ENCODE measurements at places on chromosomes 13 and 19.

DNA sequence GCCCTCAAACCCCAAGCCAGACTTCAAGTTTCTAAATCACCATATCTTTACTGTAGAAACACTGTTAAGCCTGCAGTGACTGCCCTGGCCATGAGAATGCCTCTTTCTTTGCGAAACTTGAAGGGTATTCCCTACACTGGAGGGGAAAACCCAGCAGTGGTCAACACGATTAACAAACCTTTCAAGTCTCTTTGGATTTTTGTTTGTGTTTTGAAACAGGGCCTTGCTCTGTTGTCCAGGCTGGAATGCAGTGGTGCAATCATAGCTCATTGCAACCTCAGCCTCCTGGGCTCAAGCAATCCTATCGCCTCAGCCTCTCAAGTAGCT, 17.4 kb upstream of the POMP start:
- no peak for DNase-seq

GRCh38 chr19:41626278-41626677, 596 bp downstream of the CEACAM4 start:
- DNase-seq: no peak

DNA sequence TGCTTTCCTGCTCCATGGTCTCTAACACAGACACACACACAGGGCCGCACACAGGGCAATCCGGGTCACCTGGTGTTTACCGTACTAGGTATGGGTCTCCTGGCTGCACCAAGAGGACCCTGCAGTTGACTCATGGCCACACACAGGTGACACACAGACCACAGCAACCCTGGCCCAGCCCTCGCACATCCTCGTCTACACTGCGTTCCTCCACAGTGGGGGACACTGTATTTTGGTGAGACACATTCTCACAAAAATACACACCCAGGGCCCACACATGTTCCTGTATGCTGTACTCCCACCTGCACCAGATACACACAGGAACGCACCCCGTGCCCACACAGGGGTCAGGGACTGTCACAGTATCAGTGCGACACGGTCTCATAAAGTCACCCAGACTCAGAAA, 12.8 kb downstream of the PDE4A start:
- DNase-seq: no peak

DNA sequence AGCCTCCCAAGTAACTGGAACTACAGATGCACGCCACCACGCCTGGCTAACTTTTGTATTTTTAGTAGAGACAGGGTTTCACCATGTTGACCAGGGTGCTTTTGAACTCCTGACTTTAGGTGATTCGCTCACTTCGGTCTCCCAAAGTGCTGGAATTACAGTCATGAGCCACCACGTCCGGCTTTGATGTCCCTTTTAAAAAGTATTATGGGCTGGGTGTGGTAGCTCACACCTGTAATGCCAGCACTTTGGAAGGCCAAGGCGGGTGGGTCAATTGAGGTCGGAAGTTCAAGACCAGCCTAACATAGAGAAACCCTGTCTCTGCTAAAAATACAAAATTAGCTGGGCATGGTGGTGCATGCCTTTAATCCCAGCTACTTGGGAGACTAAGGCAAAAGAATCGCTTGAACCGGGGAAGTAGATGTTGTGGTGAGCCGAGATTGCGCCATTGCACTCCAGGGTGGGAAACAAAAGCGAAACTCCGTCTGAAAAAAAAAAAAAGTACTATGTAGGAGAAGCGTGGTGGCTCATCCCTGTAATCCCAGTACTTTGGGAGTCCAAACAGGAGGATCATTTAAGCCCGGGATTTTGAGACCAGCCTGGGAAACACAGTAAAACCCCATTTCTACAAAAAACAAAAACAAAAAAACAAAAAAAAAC, 22.8 kb upstream of the ERVV-1 start:
- no peak for DNase-seq

- no peak for DNase-seq
These were observed 2422.9 kb upstream of the PCDH20 start for GRCh38 chr13:63838366-63839110.

DNA sequence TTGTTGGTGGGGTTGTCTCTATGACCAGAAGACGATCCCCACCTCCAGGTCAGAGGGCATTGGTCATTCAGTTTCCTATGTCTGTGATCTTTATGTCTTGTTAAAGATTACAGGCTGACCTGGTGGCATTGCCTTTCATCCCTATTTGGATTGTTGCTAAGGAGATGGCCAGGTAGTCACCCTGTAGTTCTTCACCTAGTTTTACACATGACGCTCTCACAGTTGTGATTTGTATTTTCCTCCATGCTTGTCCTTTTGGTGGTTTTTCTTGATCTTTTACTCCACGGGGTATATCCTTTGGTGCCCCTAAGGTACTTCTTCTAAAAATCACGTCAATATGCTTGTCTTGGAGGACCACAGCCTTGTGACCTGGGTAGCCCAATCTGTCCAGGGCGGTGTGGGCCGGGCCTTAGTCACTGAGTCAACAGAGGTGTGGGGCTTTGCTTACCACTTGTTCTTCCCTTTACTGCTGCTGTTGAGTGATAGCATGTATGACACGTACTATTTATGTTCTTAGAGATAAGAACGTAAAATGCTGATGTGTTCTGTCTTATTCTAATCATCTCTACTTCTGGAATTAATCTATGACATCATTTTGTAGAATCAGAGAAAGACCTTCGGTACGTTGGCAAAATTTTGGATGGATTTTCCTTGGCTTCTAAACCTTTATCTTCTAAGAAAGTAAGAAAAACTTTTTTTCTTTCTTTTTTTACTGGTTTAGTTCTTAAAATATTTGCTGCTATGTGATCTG, 20.1 kb downstream of the GPATCH1 start:
- no peak for DNase-seq

GRCh38 chr19:45990113-45990728, 5.0 kb upstream of the CCDC61 start:
- no peak for DNase-seq

- no peak for DNase-seq
These were observed 101.6 kb upstream of the MYO16 start for GRCh38 chr13:108527844-108528243.

DNA sequence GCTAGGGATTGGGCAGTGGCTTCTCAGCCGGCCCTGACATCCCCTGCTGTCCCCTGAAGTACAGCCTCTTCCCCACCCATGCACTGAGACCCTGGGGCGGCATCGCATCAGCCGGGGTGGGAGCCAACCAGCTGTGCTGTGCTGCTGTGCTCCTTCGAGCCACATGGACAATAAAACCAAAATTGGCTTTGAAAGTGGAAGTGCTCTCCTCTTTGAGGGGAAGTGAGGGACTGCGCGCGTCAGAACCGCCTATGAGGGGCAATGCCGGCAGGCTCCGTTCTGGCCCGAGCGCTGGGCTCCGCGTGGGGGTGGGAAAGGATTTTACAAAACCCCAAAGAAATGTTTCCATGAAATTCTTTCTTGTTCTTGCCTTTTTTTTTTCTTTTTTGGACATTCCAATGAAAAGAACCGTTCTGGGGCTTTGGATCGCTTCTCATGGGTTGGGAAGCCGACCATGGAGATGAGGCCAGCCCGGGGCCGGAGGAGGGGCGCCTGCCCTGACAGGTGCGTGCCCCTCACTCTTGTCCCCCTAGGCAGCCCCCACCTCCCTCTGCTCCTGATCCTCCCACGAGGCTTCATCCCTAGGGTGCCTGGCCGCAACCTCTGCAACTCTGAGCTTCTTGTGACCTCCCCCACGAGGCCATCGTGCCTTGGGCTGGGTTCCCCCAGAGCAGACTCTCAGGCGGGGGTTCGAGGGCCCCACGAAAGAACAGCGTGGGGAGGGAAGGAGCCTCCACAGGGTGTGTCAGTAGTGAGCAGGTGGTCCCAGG, 22.6 kb downstream of the KLHL26 start:
- no peak for DNase-seq

DNA sequence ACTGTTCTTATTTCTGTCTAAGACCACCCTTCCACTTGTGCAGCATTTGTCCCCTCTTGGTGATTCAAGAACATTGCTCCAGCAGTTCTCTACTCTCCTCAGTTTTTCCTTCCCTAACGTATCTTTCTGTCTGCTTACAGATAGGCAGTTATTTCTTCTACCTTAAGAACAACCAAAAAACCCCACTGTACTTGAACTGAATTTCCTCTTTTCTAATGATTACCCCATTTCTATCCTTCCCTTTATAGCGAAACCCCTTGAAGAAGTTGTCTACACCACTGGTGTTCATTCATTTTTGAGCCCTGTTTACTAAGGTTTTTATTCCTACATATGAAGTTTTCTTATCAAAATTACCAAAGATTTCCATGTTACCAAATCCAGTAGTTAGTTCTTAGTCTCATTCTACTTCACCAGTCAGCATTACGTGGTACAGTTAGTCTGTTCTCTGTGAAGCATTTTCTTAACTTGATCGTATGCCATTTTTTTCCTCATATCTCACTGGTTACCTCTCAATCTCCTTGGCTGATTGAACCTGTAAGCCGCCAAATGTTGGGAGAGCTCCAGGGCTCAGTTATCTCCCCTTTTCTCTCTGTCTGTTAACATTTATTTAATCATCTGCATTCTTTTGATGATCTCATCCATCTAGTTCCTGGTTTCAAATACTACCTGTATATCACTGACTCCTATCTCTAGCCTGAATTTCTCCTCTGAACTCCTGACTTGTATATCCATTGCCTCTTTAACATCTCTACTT, 9.0 kb downstream of the LSM14A start:
- no peak for DNase-seq

- DNase-seq: no peak
These were observed 8.5 kb downstream of the MIDN start for GRCh38 chr19:1256646-1257474.

DNA sequence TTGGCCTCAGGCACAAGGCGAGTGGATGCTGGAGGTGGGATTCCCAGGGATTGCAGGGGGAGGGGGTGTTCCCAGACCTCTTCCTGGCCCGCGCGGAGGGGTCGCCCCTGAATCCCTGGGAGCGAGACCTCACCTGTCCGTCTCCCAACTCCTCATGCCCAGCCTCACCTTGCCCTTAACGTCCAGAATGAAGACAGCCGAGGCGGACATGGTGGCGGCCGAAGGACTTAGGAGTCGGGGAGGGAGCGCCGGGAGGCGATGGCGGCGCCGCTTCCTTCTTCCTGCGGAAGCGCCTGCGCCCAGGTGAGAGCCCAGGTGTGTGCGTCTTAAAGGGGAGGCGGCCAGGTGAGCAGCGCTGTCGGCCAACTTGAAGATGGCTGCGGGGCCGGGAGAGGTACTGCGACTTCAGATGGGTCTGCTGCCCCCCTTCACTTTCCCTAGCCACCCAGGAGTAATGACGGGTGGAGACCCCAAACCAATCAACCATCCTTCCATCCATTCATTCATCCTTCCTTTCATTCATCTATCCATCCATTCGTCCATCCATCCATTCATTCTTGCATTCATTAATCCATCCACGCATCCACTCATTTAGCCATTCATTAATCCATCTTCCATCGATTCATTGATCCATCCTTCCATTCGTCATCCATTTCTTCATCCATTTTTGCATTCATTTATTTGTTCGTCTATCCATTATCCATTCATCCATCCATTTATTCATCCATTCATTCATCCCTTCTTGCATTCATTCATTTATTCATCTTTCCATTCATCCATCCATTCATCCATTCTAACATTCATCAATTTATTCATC, at the start of gene AP1M2:
AP1M2 (minus strand) TSS at position 291 of the 817 bp plus-strand sequence; CDS start at position 210, 81 bp downstream.
- DNase-seq: no peak

DNA sequence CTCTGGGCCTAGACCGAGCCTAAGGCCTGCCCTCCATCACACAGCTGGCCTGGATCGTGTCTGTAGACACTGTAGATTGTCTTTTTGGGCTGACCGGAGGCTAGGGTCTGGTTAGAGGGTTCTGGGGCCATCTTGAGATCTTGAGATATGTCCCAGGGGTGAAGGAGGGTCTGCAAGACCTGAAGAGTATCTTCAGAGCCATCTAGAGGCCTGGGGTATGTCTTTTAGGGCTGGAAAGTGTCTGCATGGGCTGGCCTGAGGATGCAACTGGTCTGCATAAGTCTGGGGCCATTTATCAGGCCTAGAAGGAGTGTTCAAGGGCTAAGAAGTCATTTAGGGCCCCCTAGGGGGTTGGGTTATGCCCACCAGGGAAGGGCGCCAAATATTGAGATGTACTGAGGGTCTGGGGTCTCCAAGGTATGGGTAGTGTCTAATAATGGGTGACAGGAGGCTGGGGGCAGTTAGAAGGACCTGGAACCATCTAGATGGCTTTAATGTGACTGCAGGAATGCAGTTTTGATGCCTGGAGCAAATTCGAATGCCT, 555 bp downstream of the SCAF1 start:
- DNase-seq: no peak

- no peak for DNase-seq
These were observed 155.8 kb upstream of the FNDC3A start for GRCh38 chr13:48819899-48820298.

DNA sequence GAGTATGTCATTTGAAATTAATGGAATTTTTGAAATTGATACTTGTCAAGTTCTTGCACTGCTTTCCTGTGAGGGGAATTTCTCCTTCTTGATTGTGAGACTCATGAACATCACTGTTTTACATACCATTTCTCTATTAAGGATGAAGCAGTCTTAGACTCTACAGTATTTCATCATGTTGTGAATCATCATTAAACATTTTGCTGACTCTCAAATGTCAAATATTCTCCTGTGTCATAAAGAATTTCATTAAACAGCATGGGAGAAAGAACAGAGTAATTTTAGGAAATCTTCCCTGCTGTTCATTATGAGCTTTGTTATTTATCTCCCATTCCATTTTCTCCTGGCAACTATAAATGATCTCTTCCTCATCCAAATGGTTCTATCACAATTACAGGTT, 729.0 kb downstream of the PCDH9 start:
- DNase-seq: no peak

GRCh38 chr13:45846681-45847080, 4.9 kb downstream of the SIAH3 start:
- DNase-seq: no peak

DNA sequence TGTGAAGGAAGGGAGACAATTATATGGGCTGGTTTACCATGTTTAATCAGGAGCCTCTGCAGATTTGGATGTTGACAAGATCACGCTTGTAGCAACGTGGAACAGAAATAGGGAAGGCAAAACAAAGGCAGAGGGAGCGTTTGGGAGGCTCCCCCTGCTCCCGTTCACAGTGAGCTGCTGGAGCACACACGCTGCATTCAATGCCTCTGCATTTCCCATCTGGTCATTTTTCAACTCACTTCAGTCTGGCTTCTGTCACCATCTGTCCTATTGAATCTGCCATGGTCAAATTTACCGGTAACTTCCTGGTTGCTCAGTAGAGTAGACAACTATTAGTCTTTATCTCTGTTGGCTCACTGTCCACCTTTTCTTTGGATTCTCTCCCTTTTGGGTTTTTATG, 91.0 kb downstream of the NHLRC3 start:
- DNase-seq: no peak

- DNase-seq: no peak
These were observed 255.3 kb downstream of the SHISA2 start for GRCh38 chr13:25796474-25796873.

- no peak for DNase-seq
These were observed 22.2 kb upstream of the ERVV-1 start for GRCh38 chr19:52991484-52991883.

GRCh38 chr19:11673608-11674041, 65.1 kb downstream of the ZNF823 start:
- DNase-seq: peak; percentile 24

- no peak for DNase-seq
These were observed 265.7 kb downstream of the ABCC4 start for GRCh38 chr13:95035311-95036109.

GRCh38 chr13:21938636-21939035, 267.8 kb downstream of the FGF9 start:
- DNase-seq: no peak

GRCh38 chr19:41746593-41747227, 8.6 kb upstream of the CEACAM6 start:
- DNase-seq: peak; percentile 59

Data from stimulated activated CD4-positive, alpha-beta T cell treated with anti-CD3 and anti-CD28 coated beads, Interleukin-2, amount 100 ng/mL, for 24 hours (primary cell).